ENCODE measurements at places on chromosomes 16 and 17.

GRCh38 chr17:81488276-81488860, 24.2 kb downstream of the ACTG1 start:
- peak; percentile 46 for DNase-seq

- peak; percentile 76 for DNase-seq
These were observed 77.3 kb downstream of the MPRIP start for GRCh38 chr17:17119533-17119932.

DNA sequence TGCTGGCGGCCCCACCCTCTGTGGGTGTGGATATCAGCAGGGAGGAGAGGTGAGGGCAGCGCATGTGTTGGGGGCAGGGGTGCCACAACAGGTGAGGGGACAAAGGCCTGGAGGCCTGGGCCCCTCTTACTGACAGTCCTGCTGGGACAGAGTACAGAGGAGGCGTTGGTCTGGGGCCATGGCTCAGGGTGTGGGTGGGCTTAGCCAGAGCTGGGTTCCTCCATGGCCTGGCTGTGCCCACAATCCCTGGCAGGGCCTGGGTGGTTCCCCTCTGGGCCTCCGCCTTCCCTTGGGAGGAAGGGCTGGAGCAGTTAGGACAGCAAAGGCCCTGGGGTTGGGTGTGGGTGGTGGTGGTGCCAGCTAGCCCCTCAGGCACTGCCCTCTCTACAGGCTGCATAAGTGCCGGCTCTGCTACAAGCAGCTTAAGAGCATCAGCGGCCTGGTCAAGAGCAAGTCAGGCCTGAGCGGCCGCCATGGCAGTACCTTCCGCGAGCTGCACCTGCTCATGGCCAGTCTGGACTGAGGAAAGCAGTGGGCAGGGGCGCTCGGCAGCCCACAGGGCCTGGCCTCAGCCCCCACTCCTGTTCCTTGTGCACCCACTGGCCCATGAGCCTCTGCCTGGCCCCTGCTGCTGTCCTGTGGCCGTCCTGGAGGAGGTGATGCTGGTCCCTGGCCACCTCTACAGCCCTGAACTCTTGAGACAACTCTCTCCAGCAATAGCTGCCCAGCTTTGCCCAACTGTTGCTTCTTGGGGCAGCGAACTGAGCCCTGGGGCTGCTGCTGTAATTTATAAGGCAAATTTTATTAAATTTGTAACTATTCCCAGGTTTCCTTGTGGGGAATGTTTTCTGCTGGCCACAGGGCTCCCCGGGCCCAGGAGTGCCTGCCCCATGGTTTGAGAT, 21.1 kb downstream of the KATNB1 start:
- DNase-seq = no peak

DNA sequence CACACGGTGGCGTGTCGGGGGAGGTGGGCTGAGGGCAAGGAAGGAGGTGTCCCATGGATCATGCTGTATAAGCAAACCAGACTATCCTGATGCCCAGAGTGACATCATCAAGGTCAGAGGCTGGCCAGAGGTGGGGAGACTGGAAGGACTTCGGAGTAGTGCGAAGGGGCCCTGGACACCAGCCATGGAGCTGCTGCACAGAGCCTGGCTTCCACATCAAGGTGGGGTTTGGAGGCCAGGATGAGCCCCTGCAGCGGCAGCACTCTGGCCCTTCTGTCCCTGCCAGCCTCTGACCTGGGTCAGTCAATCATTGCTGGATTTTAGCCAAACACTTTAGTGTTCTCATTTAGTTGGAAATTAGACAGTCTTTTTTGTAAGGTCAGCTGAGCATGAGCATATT, 34.8 kb downstream of the MED13 start:
- no peak for DNase-seq

DNA sequence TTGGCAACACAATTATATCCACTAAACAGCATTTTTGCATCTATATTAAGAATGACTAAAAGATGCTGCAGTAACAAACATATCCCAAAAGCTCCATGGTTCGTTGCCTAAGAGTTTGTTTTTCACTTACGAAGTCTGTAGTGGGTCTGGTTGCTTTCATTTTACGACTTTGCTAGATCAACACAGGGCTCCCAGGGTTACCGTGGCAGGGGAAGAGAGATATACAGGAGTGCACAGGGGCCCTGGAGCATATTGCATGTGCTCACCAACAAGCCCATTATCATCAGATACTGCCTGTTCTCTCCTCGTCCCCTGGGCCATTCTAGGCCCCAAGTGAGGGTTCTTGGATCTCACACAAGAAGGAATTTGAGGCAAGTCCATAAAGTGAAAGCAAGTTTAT, 3.1 kb upstream of the MMP2 start:
- no peak for DNase-seq

DNA sequence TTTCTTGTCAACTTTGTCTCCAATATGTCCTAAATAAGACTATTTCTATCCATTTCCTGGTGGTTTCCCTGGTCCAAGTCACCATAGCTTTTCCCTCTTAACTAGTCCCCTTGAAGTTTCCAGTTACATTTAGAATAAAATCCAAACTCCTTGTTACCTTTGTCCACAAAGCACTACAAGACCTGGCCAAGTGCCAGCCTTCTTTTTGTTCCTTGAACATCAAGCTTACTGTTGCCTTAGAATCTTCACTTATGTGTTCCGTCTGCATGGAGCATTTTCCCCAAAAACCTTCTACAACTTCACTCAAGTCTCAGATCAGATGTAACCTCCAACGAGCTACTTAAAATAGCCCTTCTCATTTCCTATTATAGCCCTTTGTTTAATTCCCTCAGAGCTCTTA, 101.4 kb downstream of the ITFG1 start:
- no peak for DNase-seq

GRCh38 chr17:31738488-31738887, 120.6 kb downstream of the COPRS start:
- no peak for DNase-seq

DNA sequence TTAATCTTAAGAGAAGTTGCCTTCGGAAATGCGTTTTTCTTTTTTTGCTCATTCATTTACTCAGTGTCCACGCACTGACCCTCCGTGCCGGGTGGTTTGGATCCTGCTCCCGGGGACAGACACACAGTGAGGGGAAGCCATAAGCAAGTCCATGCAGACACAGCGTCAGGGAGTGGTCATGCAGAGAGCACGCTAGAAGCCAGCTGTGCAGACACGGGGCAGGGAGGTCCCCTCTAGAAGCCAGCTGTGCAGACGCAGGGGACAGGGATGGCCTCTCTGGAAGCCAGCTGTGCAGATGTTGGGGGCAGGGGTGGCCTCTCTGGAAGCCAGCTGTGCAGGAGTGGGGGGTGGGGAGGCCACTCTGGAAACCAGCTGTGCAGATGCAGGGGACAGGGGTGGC, 4.8 kb downstream of the GAA start:
- DNase-seq = no peak

DNA sequence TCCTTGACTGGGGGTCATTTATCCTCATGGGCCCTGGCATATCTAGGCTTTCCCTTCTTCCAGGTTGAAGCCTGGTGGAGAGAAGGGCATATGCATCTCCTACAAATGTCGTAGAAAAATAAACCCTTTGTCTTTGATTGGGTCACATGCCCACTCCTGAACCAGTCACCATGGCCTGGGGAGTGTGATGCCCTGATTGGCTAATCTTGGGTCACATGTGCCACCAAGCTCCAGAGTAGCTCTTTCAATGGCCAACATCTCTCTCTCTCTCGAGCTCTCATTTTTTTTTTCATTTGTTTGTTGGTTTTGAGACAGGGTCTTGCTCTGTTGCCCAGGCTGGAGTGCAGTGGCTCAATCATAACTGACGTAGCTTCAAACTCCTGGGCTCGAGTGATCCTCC, 5.6 kb upstream of the XPO6 start:
- DNase-seq = no peak

GRCh38 chr16:68406458-68407152, 41.7 kb downstream of the SMPD3 start:
- DNase-seq = no peak

DNA sequence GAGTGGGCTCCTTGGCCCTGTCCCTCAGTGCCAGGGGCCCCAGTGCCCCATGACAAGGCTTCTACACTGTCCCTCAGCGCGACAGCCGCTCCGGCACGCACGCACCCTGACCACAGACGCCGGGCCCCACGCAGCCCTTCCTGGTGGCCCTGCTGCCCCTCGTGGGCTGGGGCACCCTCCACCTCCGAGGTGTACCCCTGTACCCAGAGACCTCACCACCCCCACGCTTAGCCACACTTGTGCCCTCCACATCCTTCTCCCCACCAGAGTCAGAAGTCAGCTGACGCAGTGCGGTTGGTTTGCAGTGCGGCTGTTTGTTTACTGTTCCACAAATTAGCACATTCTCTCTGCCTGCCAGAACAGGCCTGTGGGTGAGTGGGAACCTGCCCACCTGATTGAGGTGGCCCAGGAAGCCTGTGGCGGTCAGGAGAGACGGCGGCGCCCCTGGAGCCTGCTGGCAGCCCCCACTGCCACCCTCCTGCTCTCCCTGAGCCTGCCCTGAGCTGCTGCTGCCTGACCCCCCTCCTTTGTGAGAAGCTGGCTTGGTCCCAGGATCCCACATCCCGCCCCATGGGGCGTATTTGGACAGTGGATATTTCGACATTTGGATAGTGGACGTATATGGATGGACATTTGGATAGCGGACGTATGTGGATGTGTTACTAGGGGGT, 38.0 kb upstream of the CDH15 start:
- DNase-seq = no peak

- peak; percentile 24 for DNase-seq
These were observed 60.1 kb downstream of the AIPL1 start for GRCh38 chr17:6374761-6375312.

DNA sequence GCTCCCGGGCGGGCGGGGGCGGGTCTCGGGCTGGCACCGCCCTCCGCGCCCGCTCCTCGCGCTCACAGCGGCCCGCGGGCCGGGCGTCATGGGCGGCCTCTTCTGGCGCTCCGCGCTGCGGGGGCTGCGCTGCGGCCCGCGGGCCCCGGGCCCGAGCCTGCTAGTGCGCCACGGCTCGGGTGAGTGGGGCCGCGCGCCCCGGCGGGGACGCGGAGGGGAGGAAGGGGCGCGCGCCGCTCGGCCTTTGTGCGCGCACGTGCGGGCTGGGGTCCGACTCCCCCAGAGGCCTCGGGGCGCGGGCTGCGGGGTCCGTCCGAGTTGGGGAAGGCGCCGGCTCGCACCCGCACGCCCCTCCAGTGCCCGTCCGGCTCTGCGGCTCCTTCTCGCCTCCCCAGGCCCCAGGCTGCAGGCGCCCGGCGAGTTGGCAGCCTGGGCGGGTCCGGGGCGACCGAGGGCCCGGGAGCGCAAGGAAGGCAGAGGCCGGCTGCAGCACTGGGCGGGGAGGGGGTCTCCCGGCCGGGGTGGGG, at the start of gene NME4:
NME4 (plus strand) TSS at position 65 of the 527 bp plus-strand sequence; CDS start at position 89, 24 bp downstream.
- DNase-seq = peak; percentile 56

- no peak for DNase-seq
These were observed 7.4 kb downstream of the ZDHHC7 start for GRCh38 chr16:85003725-85004586.

DNA sequence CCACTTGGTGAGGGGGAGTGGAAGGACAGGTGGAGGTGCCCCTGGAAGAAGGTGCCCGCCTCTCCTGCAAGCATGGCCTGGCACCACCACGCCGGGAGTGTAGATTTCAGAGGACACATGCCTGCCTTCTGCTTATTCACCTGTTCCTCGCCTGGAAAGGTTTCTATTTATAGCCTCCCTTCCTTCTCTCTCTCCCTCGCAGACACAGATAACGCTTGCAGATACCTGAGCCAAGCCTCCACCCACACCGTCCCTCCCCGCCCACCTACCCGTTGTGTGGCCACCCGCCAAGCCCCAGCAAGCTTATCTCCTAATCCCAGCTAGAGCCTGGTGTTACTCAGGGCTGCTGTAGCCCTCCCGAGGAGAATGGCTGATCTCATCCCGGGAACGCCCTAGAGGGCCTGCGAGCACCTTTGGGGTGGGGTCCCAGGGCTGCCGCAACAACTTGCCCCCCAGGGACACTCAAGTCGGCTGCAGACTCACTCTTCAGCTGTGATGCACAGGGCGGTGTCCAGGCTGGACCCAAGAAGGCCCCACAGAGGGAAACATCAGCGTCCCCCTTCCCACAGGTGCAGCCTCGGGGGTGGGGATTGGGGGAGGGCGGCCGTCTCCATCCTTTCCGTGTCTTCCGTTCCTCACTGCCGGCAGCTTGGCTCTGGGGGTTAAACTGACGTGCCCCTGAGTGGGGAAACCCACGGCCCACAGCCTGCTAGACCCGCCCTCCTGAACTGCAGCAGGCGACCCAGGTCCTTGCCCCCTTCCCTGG, 1.9 kb upstream of the SNAI3 start:
- no peak for DNase-seq

GRCh38 chr17:50638966-50639713, 4.5 kb downstream of the ABCC3 start:
- DNase-seq = peak; percentile 19

DNA sequence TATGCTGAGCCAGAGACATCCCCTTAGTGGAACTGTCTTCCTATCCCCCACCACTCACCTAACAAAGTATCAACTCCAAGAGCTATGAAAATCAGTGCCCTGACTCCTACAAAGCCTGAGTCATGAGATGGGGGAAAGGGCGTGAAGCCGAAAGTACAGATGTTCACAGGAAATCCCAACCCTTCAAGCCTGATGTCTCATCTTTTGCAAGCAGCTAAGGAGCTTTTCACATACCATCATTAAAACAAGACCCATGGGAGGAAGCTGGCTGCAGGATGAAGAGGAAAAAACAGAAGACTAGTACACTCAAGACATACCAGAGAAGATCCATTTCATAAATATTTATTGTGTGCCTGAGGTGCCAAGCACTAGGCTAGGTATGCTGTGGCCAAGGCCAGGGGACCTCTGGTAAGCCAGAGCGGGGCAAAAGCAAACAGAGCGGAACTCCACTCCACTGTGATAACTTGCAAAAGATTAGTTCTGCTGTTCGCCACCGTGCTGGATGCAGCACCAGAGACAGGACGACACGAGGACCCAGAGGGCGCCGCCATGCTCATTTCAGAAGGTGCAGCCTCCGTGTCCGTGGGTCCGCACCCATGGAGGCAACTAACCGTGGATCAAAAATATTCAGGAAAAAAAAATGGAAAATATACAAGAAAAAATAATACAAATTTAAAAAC, 4.5 kb upstream of the MNT start:
- no peak for DNase-seq

GRCh38 chr16:2019921-2020831, 591 bp downstream of the NPW start:
- DNase-seq = no peak

DNA sequence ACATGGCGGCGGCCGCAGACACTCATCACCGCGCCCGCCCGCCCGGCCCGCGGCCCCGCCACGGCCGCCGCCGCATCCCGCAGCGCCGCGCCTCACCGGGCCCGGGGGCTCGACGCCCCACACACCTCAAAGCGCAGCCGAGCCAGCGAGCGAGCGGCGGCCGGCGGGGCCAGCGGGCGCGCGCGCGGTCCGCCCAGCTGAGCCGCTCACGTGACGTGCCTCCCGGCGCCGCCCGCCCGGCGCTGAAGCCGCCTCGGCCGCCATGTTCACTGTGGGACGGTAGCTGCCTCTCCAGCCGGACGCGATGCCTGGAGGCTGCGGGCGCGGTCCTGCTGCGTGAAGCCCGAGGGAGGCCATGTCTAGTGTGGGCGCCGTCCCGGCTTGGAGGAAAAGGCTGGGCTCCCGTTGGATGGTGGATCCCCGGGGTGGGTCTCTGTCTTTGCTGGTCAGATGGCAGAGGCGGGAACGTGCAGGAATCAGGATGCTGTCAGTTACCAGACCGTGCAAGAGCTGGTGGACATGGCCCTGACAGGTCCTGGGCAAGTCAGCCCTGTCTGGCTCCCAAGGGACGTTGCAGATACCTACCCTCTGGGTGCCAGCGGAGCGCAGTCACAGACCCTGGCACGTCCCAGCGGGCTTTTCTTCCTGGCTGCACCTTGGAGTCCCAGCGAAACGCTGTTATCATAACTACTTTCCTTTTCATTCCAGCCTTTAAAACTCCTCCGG, at the start of gene USP31:
USP31 (minus strand) TSS at position 186 of the 726 bp plus-strand sequence; CDS start at position 4, 182 bp downstream.
- peak; percentile 93 for DNase-seq

Measured in activated naive CD4-positive, alpha-beta T cell treated with anti-CD3 and anti-CD28 coated beads, Interleukin-2, amount 10 ng/mL, durations not matched to agents 7 days and 5 days (primary cell).